ENCODE measurements at places on chromosomes 12 and 14.

DNA sequence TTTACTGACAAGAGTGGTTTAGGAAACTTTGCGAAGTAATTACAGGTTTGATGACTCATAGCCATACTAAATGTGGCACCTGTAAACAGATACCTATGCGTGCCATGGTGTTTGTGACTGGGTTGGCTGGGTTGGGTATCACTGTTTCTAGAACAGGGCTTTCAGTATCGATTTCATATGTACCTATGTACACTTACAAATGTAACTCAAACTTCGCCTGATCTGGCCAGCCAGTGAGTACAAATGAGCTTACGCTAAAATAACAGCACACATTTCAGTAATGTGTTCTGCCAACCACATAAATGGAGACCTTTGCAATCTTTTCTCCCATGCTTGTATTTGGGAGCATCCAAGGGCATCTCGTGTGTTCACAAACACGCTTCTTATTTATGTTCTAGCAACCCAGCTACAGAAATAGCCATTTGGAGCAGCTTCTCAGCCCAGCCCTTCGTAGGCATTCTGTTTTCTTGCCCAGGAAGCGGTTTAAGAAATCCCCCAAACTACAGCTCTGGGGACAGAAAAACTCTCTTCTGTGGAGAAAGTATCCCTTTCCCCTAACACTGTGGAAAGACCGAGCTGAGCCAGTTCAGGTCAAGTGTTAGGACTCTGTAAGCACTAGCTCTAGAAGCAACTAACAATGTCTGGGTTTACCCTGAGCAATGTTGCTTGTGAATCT, 42.3 kb upstream of the MDM1 start:
- peak; percentile 66 for DNase-seq

GRCh38 chr12:96177013-96177412, 17.2 kb upstream of the ELK3 start:
- peak; percentile 36 for DNase-seq

- no peak for DNase-seq
Measured at GRCh38 chr12:28807535-28807934, 341.5 kb upstream of the FAR2 start.

GRCh38 chr12:120156315-120157259, 37.9 kb downstream of the GCN1 start:
- no peak for DNase-seq

- DNase-seq: no peak
Measured at GRCh38 chr12:94286583-94287244, 138.3 kb downstream of the PLXNC1 start.

DNA sequence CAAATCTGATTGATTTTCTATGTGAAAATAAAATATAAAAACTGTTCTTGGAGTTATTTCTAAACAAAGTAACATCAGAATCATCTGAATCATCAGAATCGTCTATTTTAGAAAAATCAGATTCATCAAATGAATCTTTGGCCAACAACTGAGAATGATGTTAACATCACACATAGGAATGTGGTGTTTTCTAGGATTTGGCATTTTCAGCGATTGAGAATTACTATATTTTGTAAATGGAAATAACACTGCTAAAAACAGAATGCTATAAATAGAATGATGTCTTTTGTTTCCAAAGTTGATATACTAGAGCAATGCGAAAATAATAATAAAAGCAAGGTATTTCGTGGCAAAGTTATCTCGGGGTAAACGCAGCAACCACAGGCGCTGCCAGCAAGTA, 73.9 kb upstream of the EVL start:
- no peak for DNase-seq

- no peak for DNase-seq
Measured at GRCh38 chr12:131176266-131176665, 222.6 kb downstream of the ADGRD1 start.

GRCh38 chr12:49568442-49569162, 660 bp upstream of the MCRS1 start:
- peak; percentile 10 for DNase-seq

GRCh38 chr12:89648211-89648930, 60.3 kb downstream of the ATP2B1 start:
- no peak for DNase-seq

DNA sequence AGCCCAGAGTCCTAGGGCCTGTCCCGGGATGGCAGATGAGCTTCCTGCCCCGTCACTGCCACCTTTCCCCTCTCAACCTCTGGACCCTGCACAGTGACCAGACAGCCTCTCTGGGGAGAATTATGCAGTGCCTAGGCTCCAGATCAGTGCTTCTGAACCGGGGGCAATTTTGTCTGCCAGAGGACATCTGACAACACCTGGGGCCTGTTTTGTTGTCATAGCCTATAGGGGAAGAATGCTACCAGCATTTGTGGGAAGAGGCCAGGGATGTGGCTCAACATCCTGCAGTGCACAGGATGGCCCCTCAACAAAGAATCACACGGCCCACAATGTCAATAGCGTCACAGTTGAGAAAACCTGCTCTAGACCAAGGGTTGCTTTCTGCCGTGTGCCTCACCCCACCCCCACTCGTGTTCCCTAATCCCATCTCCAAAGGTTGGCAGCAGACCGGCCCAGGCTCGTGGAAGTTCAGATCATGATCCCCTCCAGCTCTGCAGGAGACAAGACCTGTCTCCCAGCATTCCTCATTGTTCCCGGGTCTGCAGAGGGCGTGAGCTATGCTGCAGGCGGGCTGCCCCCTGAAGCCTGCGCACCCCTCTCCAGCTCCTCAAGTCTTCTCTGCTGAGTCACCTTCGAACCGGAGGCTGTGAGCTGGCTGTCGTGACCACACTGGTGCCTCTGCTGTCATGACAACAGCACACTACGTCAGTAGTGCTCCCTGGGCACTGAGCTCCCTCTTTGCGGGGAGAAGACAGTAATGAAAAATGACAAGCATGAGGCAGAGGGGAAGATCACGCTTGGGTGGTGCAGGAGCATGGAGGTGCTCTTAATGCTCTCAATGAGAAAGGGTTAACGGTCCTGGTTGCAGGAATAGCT, 2.0 kb upstream of the GAPDH start:
- peak; percentile 81 for DNase-seq

DNA sequence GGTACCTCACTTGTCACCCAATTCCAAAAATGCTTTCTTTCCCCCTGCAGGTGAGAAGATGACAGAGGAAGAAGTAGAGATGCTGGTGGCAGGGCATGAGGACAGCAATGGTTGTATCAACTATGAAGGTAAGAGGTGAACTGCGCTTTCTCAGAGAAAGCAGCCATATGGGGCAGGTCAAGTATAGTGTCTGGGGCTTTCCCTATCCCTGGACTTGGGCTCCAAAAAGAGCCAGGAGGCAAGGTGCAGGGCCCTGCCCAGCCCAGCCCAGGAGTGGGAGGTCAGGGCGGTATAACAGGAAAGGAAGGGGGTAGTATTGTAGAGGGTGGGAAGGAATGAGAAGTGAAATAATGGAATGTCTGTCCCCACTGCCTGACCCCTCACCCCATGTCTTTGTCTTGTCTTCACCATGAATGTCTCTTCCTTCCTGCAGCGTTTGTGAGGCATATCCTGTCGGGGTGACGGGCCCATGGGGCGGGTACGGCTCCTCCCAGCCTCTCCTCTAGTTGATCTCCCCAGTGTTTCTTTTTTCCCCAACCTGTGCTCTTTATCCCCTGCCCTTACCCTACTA, 2.1 kb downstream of the MYL6 start:
- peak; percentile 75 for DNase-seq

DNA sequence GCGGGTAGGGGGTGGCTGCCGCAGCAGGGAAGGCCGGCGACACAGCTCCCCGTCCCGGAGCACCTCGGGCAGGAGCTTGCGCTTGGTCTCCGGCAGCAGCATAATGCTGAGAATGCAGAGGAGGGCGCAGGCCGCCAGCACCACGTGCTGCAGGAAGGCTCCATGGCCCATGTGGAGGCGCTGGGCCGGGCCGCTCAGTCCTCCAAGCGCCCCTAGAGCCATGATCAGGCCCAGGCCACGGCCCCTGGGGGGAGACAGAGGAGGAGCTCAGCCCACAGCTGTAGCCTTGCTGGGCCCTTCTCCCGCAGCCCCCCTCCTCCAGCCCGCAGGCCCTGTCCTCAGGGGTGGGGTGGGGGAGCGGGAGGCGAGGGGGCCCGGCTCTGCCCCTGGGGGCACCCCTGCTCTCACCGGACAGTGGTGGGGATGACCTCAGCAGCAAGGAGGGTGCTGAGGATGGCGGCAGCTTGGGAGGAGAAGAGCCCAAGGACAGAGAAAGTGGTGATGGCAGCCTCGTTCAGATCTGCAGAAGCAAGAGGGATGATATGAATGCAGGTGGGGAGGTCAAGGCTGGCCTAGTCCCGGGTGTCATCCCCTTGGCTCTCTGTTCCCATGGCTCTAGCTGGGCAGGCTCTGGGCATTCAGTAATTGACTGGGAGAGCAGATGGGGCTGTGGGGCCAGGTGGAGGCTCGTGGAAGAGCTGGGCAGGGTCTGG, 5.8 kb downstream of the SLC22A17 start:
- DNase-seq: no peak

DNA sequence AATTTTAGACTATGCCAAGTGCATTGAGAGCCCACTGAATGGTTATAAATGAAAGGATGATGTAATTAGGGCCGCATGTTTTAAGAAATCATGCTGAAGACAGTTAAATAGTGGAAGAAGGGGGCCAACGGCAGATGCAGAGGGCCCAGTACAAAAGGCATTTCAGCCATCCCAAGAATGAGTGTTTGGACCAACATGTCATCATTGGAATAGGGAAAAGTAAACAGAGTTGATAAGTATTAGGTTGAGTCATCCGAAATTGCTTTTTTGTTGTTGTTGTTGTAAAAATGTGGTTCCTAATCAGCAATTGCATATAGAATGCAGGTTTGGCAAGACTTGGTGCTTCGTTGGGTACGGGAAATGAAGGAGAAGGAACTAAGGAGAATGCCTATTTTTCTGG, 29.5 kb downstream of the BMP4 start:
- no peak for DNase-seq

- no peak for DNase-seq
Measured at GRCh38 chr12:23006413-23006812, 381.4 kb downstream of the ETNK1 start.

DNA sequence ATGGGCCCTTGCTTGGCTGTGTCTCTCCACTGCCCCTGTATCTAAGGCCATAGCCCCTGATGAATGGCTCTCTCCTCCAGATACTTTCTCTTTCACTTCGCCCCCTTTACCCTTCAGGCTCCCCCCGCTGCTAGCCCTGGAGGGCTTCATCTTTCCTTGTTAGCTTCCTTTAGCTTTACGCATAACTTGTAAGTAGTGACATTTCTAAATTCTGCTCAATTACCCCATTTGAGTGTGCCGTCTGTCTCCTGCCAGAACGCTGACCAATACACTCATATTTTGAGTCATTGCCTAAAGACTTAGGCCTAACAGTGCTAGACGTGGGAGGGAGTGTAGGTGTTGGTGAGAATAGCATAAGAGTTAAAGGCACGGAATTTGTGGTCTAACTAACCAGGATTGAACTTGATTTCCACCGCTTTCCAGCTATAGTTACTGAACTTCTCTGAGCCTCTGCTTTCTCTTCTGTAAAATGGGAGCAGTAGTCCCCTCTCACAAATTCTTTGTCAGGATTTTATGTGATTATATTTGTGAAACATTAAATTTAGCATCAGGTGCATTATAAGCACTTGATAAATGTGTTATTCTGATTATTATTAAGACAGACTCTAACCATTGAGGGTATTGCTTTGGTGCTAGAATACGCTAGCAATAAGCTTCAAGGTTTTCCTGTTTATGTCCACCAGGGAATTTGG, 129.3 kb downstream of the ZFP36L1 start:
- DNase-seq: peak; percentile 30

- DNase-seq: no peak
Measured at GRCh38 chr14:49159081-49159480, 427.1 kb downstream of the RPS29 start.

DNA sequence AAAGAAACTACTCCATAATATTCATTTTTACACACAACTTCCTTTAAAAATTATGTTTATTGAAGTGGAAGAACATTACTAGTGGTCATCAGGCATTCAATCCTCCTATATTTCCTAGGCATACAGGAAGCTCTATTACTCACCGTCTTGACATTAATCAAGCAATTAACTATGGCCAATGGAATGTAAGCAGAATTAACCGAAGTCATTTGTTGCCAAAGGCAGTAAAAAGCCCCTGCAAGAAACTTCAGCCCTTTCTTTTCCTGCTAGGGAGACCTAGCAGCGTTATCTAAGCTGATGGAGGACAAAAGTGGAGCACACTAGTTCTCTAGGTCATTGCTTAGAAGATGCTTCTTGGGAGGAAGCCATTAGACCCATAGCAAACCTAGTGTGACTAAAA, 399.6 kb downstream of the KCNH5 start:
- DNase-seq: no peak

GRCh38 chr14:23366426-23366921, 1.5 kb upstream of the EFS start:
- no peak for DNase-seq

DNA sequence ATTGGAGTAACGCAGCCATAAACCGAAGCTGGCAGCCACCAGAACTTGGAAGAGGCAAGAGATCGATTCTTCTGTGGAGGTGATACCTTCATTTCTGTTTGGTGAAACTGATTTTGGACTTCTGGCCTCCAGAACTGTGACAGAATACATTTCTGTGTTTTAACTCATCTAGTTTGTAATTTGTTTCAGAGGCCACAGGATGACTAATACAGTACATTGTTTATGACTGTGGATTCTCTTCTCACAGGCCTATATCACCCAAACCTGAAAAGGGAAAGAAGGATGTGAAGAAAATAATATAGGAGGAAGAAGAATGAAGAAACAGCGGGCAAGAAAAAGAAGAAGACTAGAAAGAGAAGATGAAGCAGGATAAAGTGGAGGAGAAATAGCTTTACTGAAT, 263.8 kb upstream of the DIO2 start:
- DNase-seq: no peak

DNA sequence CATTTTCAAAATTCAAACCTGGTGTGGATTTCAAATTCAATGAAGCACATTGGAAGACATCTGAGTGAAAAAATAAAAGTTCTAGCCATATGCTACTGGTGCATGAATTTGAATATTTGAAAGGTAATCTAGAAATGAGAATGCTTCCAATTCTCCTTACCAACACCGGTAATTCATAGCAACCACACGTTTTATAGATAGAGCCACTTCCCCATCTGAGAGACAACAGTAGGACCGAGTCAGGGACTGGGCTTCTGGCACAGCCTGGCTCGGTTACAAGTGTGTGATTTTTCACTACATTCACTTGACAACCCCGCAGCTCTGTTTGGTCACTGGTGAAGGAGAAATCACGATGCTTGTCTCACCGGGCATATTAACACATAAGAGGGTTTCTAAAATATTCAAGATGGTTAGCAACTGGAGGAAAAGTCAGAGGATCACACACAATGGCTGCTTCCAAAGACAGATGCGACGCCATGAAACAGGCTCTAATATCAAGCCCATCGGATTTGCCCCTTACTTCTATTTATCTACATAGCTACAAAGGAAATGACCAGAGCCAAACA, 86.5 kb upstream of the FOXN3 start:
- DNase-seq: no peak

GRCh38 chr12:88142610-88142991, 494 bp downstream of the TMTC3 start:
- peak; percentile 24 for DNase-seq

DNA sequence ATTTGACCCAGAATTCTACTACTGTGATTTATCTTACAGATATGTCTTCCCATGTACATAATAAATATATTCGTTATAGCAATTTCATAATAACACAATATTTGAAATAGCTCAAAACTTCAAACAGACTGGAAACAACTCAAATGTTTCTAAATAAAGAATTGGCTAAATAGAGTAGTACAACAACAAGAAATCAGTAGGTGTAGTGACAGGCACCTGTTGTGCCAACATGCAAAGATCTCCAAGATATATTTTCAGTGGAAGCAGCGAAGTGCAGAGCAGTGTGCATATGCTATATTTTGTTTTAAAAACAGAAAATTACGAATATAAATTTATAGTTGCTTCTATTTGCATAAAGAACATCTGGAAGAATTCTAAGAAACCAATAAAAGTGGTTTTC, 60.9 kb downstream of the GRIP1 start:
- no peak for DNase-seq

- no peak for DNase-seq
Measured at GRCh38 chr14:89143595-89143994, 273.4 kb downstream of the FOXN3 start.

Data from CD4-positive, alpha-beta T cell treated with Interleukin-12 subunit alpha and Interleukin-12 subunit beta, for 1 hour (primary cell).